Muscle of leg (tissue), 16 donors: ENCODE measurements at places on chromosomes 7 and 10. TPM values are rescaled to one million over a fixed set of nuclear protein-coding genes. Genes with fewer than 3 reads are reported as not detected.
A peak's percentile ranks its signal among the peaks of the same experiment; 100 is the strongest.

The PFKFB3 gene
- total RNA-seq: 11.0 TPM

- no peak for DNase-seq
- no peaks in the 10 kb centered on the region for H3K4me1 ChIP-seq
- H3K36me3 ChIP-seq: no peaks in the 10 kb centered on the region
- H3K27ac ChIP-seq: no peak overlapping the region
- no peaks in the 10 kb centered on the region for H3K27me3 ChIP-seq
Observed at GRCh38 chr10:30172091-30172490, 112.7 kb upstream of the JCAD start.

GRCh38 chr7:31020161-31020560 lies 31.9 kb upstream of the ADCYAP1R1 start:
- no peaks in the 10 kb centered on the region for H3K27me3 ChIP-seq
- DNase-seq: no peak
- no peak overlapping the region for H3K27ac ChIP-seq
- H3K36me3 ChIP-seq: no peaks in the 10 kb centered on the region
- H3K4me1 ChIP-seq: peaks cover 10% of the 10 kb centered on the region

The MBLAC1 gene
- 2.3 TPM for total RNA-seq

- no peak overlapping the region for H3K27ac ChIP-seq
- peak; percentile 62 for DNase-seq
- H3K4me1 ChIP-seq: no peaks in the 10 kb centered on the region
- no peaks in the 10 kb centered on the region for H3K27me3 ChIP-seq
- no peaks in the 10 kb centered on the region for H3K36me3 ChIP-seq
Observed at GRCh38 chr7:28596245-28596935, 184.1 kb downstream of the CREB5 start.

DNA sequence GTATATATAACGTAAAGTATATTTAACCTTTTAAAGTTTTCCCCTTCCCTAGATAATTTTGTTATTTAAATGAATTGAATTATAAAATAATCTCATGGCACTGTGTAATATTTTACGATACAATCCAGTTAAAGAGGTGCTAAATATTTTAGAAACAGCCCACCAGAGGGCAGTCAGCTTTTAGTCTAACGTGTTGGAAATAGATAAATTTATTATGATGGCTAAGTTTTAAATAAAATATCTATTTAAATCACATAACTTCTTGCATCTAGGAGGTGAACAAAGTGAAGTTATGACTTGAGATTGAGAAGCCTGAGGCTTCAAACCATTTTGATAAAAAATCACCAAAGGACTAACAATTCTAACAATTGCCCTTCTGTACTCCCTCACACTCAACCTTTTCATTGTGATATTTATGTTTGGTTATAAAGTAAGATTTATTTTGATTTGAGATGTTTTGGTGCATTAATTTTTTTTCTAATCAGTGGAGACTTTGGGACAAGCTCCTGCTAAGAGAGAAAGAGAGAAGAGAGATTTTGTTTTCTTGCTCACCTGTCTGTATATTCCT lies 171.5 kb upstream of the SP4 start:
- DNase-seq: peak; percentile 48
- no peaks in the 10 kb centered on the region for H3K36me3 ChIP-seq
- H3K27me3 ChIP-seq: peaks cover 11% of the 10 kb centered on the region

The CLCN1 gene
- 1.1 TPM for total RNA-seq

DNA sequence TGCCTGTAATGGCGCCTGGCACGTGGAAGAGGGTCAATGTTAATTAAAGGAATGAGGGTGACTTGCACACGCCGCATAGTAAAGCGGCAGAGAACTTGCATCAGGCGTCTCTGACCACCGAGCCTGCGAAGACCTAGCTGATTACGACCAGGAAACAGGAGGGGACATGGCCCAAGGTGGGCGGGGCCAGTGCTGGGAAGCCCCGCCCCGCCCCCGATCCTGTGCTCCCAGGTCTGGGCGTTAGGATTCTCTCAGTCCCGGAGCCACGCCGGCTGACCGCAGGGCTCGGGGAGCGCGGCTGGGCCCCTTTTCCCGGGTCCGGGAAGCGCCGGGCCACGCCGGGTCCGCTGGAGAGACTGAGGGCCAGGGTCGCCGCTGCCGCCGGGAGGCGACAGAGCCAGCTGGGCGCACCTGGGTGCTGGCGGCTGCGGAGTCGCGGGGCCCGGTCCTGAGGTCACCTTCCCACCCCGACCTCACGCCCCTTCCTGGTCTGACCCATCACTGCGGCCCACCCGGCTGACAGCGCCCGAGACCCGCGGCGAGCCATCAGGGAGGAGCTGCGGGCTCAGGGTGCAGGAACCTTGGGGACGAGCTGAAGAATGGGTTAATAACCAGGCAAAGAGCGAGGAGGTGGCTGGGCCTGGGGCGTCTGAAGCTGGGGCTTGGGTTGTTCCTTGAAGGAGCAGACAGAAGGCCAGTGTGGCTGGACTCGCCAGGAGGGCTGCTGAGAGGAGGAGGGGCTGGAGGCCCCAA lies 23.0 kb upstream of the GRID1 start:
- H3K36me3 ChIP-seq: no peaks in the 10 kb centered on the region
- peaks cover 65% of the 10 kb centered on the region for H3K27me3 ChIP-seq
- DNase-seq: peak; percentile 32
- no peak overlapping the region for H3K27ac ChIP-seq
- peaks cover 4% of the 10 kb centered on the region for H3K4me1 ChIP-seq
- no peak overlapping the region for H3K4me3 ChIP-seq

DNA sequence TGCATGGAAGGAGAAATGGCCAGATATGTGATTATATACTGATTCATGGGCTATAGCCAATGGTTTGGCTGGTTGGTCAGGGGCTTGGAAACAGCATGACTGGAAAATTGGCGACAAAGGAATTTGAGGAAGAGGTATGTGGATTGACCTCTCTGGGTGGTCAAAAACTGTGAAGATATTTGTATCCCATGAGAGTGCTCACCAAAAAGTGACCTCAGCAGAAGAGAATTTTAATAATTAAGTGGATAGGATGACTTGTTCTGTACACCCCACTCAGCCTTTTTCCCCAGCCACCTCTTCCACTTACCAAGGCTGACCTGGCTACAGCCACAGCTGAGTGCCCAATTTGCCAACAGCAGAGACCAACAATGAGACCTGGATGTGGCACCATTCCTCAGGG lies 146.7 kb downstream of the GPR37 start:
- H3K4me3 ChIP-seq: no peak overlapping the region
- no peaks in the 10 kb centered on the region for H3K36me3 ChIP-seq
- H3K27me3 ChIP-seq: no peaks in the 10 kb centered on the region
- H3K27ac ChIP-seq: no peak overlapping the region
- DNase-seq: no peak

The NEBL gene
- 3.2 TPM for total RNA-seq

- DNase-seq: no peak
- no peaks in the 10 kb centered on the region for H3K27me3 ChIP-seq
- H3K4me1 ChIP-seq: no peaks in the 10 kb centered on the region
- no peak overlapping the region for H3K4me3 ChIP-seq
- H3K36me3 ChIP-seq: no peaks in the 10 kb centered on the region
Observed at GRCh38 chr7:68559518-68559917, 1038.8 kb upstream of the AUTS2 start.

The PNLIP gene
- total RNA-seq: 0.18 TPM

GRCh38 chr7:50448823-50449222 lies 1.3 kb downstream of the FIGNL1 start:
- peaks cover 18% of the 10 kb centered on the region for H3K36me3 ChIP-seq
- DNase-seq: no peak
- peaks cover 9% of the 10 kb centered on the region for H3K4me1 ChIP-seq

The SH2B2 gene
- total RNA-seq: 4.4 TPM
